ENCODE measurements at places on chromosomes 3 and 15.

DNA sequence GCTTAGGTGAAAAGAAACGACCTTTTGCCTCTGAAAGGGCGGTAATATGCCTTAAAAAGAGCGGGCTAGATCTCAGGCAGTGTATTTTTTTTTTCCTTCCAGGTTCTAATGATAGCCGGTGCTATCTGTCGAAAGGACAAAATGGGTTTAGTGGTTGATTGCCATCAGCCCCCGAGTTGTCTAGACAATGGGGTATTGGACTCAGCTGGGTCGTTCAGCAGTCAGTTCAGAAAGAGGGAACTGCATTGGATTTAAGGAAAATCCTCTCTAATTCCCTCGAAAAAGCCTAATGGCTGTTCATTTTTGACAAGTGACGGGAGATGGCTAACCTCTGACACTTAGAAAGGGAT lies 728 bp downstream of the EIF2B5 start:
- no peak for DNase-seq
- no peaks in the 10 kb centered on the region for H3K27me3 ChIP-seq

- no peak for DNase-seq
- H3K36me3 ChIP-seq, result no peaks in the 10 kb centered on the region
- no peak overlapping the region for H3K27ac ChIP-seq
- no peaks in the 10 kb centered on the region for H3K27me3 ChIP-seq
These were observed 46.1 kb downstream of the C2CD4A start for GRCh38 chr15:62112616-62113593.

DNA sequence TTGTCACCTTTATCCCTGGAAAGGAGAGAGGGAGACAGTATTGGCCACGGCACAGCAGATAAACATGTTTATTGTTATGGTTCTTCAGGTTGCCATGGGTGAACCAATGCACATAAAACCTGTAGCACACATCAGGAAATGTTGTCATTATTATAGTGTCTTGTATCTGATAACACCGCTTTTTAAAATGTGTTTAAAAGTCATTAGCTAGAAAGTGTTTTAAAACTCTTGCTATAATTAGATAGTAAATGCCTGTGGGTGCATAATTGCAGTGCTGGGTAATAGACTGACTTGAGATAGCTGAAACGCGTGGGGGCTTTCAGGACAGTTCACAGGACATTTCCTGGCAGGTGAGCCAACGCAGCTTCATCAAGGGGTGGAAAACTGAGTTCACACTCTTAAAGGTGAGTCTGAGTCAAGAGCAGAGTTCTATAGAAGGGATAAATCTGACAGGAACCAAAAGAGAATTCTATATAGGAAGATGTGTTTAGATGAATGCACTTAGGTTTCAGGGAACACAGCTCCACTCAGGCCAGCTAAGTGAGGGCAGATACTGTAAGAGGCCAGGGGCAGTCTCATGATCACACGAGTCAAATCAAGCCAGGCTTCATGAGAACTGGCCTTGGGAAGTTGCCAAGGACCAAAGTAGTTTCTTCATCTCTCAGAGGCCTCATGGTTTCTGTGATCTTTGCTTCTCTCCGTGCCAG lies 35.6 kb upstream of the PPP4R2 start:
- H3K4me3 ChIP-seq, result no peak overlapping the region
- DNase-seq, result no peak
- no peaks in the 10 kb centered on the region for H3K36me3 ChIP-seq

GRCh38 chr15:40162552-40162951 lies 1.7 kb downstream of the BUB1B start:
- no peak overlapping the region for H3K27ac ChIP-seq
- no peaks in the 10 kb centered on the region for H3K36me3 ChIP-seq
- DNase-seq, result no peak
- H3K4me1 ChIP-seq, result no peaks in the 10 kb centered on the region
- H3K4me3 ChIP-seq, result no peak overlapping the region

DNA sequence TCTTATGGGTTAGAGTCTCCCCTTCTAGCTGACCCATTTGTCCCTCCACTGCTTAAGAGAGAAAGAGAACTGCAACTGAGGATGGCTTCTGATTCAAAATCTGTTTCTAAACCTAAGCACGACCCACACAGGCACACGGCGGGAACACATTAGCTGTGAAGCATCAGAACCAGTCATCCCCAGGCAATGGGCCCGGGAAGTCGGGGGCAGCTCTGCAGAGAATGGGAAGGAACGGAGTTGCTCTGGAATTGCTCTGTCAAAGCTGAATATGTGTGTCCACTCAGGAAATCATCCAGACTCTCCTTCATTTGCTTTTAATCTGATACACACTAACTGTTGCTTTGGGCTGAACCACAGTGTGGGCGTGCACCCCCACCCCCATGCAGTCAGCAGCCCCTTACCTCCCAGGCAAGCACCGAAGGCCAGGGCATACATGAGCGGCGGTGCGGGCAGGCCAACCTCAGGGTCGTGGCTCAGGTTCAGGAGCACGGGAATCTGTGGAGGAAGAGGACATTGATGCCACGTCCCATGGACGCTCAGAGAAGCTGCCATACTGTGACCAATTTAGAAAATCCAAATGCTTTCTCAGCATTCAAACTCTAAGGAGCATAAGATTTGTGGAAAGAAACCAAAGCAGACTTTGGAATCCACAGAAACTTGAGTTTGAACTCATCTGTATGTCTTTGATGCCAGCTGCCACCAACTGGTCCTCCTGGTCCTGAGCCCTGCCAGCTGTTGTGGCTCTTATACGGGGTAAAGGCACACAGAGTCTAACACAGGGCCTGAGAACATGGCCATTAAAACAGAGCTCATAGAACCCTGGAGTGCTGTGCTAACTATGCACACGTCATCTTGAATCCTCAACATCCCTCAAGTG lies 247.9 kb downstream of the OCA2 start:
- no peaks in the 10 kb centered on the region for H3K4me1 ChIP-seq
- no peak overlapping the region for H3K4me3 ChIP-seq
- no peaks in the 10 kb centered on the region for H3K36me3 ChIP-seq
- no peak overlapping the region for H3K27ac ChIP-seq
- H3K27me3 ChIP-seq, result no peaks in the 10 kb centered on the region

GRCh38 chr3:11582191-11582968 lies 61.3 kb downstream of the VGLL4 start:
- H3K4me1 ChIP-seq, result peaks cover 43% of the 10 kb centered on the region
- DNase-seq, result peak; percentile 82
- peak overlapping the region; percentile 34 for H3K4me3 ChIP-seq
- no peaks in the 10 kb centered on the region for H3K27me3 ChIP-seq
- H3K27ac ChIP-seq, result peak overlapping the region; percentile 71

DNA sequence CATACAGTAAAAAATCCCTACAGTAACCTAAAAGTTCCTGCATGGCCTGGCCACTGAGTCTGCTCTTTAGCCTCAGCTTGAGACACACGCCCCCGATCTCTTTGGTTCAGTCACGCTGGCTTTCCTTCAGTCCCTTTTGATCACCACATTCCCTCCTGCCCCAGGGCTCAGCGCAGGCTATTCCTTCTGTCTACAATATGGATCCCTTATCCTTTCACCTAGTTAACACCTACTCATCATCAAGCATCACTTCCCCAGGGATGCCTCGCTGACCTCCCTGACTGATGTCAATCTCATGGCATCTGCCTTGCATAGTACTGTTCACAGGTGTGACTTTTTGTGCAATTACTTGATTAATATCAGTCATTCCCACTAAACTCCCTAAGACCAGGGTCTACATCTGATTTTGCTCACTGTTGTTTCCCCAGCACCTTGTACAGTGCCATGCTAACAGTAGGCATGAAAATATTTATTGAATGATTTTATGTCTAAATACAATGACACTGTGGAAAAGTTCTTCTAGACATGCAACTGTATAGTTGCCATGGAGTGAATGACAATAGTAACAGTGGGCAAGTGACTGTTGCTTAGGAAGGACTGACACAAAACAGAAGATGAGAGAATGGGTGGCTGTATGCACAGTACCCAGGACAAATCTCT lies at the start of gene SNTN:
Gene SNTN (plus strand): TSS at position 610 of the 660 bp plus-strand sequence. CDS start 13 bp downstream, at position 623.
- no peaks in the 10 kb centered on the region for H3K36me3 ChIP-seq
- H3K4me1 ChIP-seq, result no peaks in the 10 kb centered on the region
- H3K27ac ChIP-seq, result no peak within 1 kb of the TSS
- no peaks in the 10 kb centered on the region for H3K27me3 ChIP-seq
- no peak within 1 kb of the TSS for H3K4me3 ChIP-seq

GRCh38 chr15:70523616-70524015 lies 239.7 kb downstream of the UACA start:
- no peak overlapping the region for H3K27ac ChIP-seq
- no peaks in the 10 kb centered on the region for H3K36me3 ChIP-seq
- no peak for DNase-seq
- H3K4me3 ChIP-seq, result no peak overlapping the region

- H3K4me1 ChIP-seq, result no peaks in the 10 kb centered on the region
- no peak overlapping the region for H3K27ac ChIP-seq
- DNase-seq, result no peak
- H3K4me3 ChIP-seq, result no peak overlapping the region
These were observed 45.9 kb upstream of the TMEM115 start for GRCh38 chr3:50405249-50405648.

DNA sequence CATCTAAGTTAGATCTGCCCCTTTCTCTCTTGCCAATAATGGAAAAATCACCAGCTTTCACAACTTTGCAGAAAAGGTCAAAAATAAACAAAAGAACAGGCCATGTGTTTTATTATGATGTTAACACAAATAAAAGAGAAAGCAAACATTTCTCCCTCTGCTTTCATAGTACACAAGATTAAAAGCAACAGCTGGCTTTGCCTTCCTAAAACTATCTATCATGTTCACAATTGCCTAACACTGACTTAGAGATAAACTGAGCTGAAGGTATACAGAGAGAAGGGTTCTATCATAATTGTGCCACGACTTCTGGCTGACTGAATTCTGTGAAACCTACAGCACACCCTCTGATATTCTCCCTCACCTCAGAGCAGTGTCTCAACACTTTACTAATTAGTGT lies 29.4 kb downstream of the AADAC start:
- no peak overlapping the region for H3K4me3 ChIP-seq
- DNase-seq, result no peak
- H3K4me1 ChIP-seq, result no peaks in the 10 kb centered on the region
- no peak overlapping the region for H3K27ac ChIP-seq
- H3K36me3 ChIP-seq, result no peaks in the 10 kb centered on the region
- H3K27me3 ChIP-seq, result no peaks in the 10 kb centered on the region

DNA sequence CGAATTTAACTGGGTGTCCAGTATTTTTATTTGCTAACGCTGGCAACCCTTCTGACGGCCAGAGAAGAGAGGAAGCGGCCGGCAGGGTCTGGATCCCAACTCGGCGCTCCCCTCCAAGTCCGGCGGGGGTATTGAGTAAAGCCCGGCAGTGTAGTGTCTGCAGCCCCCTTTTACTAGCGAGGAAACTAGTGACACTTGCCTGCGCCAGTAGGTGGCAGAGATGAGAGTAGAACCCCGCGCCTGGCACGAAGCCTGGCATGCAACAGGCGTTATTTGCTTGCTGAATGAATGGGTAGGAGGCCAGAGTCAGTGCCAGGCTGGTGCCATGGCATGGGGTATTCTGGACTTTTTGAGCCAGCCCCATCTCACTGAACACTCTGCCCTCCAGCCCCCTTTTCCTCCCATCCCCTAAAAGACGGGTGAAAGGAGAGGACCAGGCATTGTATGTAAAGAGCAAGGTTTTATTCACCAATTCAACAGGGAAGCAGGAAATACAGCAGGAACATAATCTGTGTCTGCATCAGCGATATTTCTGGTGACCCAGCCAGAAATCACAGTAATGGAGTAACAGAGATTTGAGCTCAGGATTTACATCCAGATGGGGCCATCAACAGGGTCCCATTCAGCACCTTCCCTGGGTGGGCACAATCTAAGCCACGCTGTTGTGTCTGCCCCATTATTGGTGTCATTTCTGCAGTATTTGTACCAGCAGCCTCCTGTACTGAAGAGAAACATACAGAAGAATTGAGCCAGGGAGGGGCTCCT lies 788 bp upstream of the WDR73 start:
- peak overlapping the region; percentile 89 for H3K4me3 ChIP-seq
- H3K4me1 ChIP-seq, result no peaks in the 10 kb centered on the region
- H3K27ac ChIP-seq, result peak overlapping the region; percentile 85
- H3K36me3 ChIP-seq, result peaks cover 11% of the 10 kb centered on the region

GRCh38 chr3:183435661-183436060 lies 7.2 kb upstream of the MCF2L2 start:
- no peaks in the 10 kb centered on the region for H3K36me3 ChIP-seq
- no peaks in the 10 kb centered on the region for H3K4me1 ChIP-seq
- no peaks in the 10 kb centered on the region for H3K27me3 ChIP-seq
- no peak for DNase-seq

DNA sequence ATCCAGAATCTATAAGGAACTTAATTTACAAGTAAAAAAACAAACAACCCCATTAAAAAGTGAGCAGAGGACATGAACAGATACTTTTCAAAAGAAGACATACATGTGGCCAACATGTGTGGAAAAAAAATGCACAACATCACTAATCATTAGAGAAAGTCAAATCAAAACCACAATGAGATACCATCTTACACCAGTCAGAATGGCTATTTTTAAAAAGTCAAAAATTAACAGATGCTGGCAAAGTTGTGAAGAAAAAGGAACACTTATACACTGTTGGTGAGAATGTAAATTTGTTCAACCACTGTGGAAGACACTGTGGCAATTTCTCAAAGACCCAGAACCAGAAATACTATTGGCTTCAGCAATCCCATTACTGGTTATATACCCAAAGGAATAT lies 830.0 kb upstream of the ALCAM start:
- no peaks in the 10 kb centered on the region for H3K4me1 ChIP-seq
- DNase-seq, result no peak
- H3K27me3 ChIP-seq, result no peaks in the 10 kb centered on the region
- no peak overlapping the region for H3K27ac ChIP-seq

- no peak overlapping the region for H3K4me3 ChIP-seq
- peak; percentile 71 for DNase-seq
- H3K27me3 ChIP-seq, result no peaks in the 10 kb centered on the region
- no peak overlapping the region for H3K27ac ChIP-seq
- H3K4me1 ChIP-seq, result peaks cover 8% of the 10 kb centered on the region
- no peaks in the 10 kb centered on the region for H3K36me3 ChIP-seq
These were observed 42.0 kb upstream of the ICE2 start for GRCh38 chr15:60520825-60521368.

GRCh38 chr15:80423215-80423614 lies 19.0 kb downstream of the ARNT2 start:
- no peak overlapping the region for H3K27ac ChIP-seq
- H3K36me3 ChIP-seq, result no peaks in the 10 kb centered on the region
- no peak for DNase-seq
- H3K4me1 ChIP-seq, result no peaks in the 10 kb centered on the region
- H3K4me3 ChIP-seq, result no peak overlapping the region
- no peaks in the 10 kb centered on the region for H3K27me3 ChIP-seq

DNA sequence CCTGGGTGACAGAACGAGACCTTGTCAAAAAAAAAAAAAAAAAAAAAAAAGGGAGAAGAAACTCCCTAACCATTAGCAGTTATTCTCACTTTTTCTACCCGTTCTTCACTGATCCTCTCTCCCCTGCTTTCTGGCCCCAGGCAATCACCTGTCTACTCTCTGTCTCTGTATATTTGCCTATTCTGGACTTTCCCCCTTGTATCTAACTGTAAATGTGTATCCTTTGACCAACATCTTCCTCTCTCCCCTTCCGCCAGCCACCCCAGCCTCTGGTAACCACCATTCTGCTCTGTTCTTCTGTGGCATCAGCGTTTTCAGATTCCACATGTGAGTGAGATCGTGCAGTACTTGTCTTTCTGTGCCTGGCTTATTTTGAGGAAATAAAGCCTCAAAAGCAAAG lies 6.9 kb downstream of the CYFIP1 start:
- H3K27ac ChIP-seq, result no peak overlapping the region
- H3K27me3 ChIP-seq, result no peaks in the 10 kb centered on the region
- peaks cover 10% of the 10 kb centered on the region for H3K4me1 ChIP-seq
- no peaks in the 10 kb centered on the region for H3K36me3 ChIP-seq
- no peak overlapping the region for H3K4me3 ChIP-seq

- DNase-seq, result no peak
- H3K36me3 ChIP-seq, result no peaks in the 10 kb centered on the region
- peaks cover 10% of the 10 kb centered on the region for H3K4me1 ChIP-seq
- H3K27ac ChIP-seq, result no peak overlapping the region
- H3K4me3 ChIP-seq, result peak overlapping the region; percentile 34
- peaks cover 14% of the 10 kb centered on the region for H3K27me3 ChIP-seq
These were observed 14.9 kb upstream of the GP9 start for GRCh38 chr3:129045675-129046036.

All from tibial artery (tissue), 4 donors.